A549 treated with CORT108297 at 1 μM for 4 hours (cell line): ENCODE measurements at places on chromosomes 5 and 9. TPM values are rescaled to one million over a fixed set of nuclear protein-coding genes. Genes with fewer than 3 reads are reported as not detected.

Gene MLANA
- not detected in 5 replicates for total RNA-seq

Gene CENPK
- total RNA-seq = 27.8 to 40.9 TPM (median 31.1 TPM) in 5 replicates

Gene DNAH5
- 0.66 to 1.8 TPM (median 1.3 TPM) in 5 replicates for total RNA-seq

Gene SLC6A19
- 0.01 to 0.03 TPM (median 0.01 TPM) in 3 of 5 replicates, not detected in the others for total RNA-seq

Gene GRXCR2
- total RNA-seq = not detected in 5 replicates
